Progenitor cell of endocrine pancreas (in vitro differentiated cells): ENCODE measurements at places on chromosomes 3 and 15.

DNA sequence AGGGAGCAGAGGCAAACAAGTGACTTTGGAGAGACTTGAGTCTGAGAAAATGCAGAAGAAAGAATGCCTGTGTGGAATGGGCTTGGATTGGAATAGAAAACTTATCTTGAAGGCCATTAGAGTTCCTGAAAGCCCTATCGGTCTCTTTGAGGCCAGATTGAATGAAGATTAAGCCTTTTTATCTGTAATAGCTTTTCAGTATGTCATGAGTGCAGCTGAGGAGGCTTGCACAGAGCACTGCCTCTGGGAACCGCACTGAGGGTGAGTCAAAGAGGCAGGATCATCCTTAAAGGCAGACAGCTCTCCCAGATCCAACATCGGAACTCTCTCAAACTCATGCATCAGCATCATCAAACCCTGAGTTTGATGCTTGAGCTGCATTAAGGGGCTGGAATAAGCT, 515.2 kb downstream of the NTRK3 start:
- DNase-seq = no peak

DNA sequence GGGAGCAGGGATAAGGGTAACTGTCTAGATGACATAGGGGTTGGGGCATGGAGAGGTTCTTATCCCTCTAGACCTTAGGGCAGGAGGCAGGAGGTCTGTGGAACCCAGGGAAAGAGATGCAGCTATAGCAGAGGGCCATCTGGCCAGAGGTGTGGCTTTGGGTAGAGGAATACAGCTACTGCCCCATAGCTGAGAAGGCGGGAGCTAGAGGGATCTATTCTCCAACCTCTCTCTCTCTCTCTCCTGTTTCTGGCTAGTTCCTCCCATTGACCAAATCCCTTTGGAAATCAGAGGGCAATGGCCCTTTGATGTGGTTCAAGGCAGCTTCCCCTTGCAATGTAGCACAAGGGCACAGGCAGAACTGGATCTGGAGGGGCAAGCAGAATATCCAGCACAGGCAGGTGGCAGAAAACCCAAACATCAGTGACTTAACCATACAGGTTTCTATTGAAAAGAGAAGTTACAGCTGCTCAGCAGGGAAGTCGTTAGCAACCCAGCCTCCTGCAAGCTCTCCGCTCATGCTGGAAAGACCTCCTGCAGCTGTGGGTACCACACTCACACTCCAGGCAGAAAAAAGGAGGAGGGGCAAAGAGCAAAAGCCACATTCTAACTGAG, 22.3 kb upstream of the LMOD3 start:
- DNase-seq = no peak

- no peak for DNase-seq
These were observed 25.7 kb downstream of the TGFBR2 start for GRCh38 chr3:30632065-30632464.

GRCh38 chr3:185210621-185211142, 43.2 kb downstream of the EHHADH start:
- no peak for DNase-seq

DNA sequence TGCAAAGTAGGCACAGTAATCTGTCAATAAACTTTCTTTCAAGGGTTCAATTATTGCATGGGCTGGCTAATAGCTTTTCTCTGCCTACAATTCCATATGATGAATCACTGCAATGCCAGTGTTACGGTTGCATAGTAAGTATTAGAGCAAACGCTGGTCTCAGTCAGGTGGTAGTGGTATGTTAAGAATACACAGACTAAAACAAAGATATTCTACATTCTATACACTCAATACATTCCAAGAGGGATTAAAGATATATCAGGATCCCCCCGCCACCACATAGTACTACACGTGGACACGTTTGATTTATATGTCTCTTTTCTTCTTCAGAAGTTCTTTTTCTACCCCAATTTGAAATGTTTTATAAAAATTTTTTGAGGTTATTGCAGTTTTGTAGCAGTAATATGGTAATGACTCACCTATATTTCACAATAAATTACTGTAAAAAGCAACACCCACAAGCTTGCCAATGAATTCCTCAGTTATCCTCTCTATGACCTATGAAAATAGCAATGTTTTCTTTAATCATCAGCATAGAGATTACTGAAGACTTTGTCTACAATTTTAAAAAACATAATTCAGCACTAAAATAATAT, 68.2 kb downstream of the CD200R1L start:
- DNase-seq = no peak

DNA sequence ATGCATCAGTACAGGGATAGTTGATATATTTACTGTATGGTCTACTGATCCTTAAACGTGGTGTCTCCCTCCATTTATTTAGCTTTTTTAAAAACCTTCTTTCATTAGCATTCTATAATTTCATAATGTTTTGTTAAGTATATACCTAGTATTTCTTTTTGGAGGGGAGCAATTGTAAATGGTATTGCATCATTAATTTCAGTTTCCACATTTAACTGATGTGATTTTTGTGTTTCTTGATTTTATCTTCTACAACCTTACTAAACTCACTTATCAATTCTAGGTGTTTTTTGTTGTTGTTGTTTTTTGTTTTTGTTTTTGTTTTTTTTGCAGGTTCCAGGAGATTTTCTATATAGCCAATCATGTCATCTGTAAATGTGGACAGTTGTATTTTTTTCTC, 18.4 kb downstream of the GOLGA6L1 start:
- no peak for DNase-seq

- DNase-seq = no peak
These were observed 8.0 kb downstream of the TMEM45A start for GRCh38 chr3:100500320-100500880.

- no peak for DNase-seq
These were observed 161.7 kb downstream of the ANXA2 start for GRCh38 chr15:60235951-60236710.

- DNase-seq = no peak
These were observed 259.9 kb upstream of the TMC3 start for GRCh38 chr15:81633889-81634288.

DNA sequence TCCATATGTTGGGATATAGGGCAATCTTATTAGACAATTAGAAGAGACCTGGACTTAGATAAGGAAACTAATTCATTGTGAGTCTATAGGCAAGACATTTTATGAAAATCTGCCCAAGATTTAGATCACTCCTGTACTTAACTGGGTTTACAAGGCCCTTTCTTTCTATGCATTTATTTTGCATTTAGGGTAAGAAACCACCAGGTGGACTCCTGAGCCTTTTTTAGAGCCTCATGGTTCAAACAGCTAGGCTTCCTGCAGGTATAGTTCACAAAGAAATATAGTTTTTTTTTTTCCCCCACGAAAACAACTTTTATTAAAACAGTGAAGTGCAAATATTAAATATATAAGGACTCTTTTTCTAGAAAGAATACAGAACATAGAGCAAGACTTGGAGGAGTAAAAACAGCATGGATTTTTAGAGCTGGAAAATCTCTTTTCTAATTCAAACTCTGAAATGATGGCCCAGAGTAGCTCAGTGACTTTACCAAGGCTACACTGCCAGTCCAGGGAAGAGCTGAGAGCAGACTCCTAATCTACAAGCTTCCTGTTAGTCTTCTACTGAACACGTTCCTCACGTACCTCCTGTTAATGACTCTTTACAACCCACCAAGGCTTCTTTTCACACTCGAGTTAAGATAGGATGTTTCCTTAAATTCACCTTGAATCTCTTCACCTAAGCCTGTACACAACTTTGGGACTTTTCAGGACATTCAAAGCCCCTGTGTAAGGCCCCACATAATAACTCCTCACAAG, 400.9 kb upstream of the ATP11B start:
- DNase-seq = no peak

- DNase-seq = no peak
These were observed 111.1 kb downstream of the UBE3A start for GRCh38 chr15:25327686-25328085.

DNA sequence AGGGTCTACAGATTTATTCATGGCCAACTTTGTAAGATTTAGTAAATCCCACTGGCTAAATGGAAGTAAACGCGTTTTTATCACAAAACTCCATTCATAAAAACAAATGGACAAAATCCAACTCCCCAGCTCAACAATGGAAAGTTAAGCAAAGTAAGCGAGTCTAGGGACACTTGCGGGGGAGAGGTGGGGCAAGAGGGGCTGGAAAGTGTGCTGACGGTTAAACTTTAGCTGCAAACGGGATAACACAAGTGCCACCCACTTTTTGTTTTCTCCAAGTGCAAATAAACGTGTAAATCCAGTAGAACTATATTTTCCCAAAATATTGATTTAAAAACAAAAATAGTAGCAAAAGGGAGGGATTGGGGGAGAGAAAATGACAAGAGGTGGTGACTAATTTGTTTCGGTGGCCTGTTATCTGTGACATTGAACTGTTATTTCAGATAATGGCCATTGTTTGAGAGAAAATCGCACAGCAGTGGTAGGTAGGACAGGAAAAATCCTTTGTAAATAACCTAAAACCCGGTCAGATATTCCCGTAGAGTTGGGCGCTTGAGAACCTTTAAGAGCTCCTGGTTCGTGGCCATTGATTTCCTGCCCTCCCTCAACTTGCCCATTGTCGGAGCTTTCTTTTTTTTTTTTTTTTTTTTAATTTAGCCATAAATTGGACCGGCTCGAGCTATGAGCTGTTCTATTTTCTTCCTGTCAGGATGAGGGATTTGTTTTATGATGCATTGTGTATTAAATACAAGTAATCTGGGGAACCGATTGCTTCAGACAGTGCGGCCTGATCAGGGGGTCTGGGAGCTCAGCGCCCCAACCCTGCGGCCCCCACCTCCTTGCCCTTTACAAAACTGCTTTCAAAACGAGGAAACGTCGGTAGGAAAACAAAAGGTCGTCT, 514.8 kb downstream of the MECOM start:
- no peak for DNase-seq

DNA sequence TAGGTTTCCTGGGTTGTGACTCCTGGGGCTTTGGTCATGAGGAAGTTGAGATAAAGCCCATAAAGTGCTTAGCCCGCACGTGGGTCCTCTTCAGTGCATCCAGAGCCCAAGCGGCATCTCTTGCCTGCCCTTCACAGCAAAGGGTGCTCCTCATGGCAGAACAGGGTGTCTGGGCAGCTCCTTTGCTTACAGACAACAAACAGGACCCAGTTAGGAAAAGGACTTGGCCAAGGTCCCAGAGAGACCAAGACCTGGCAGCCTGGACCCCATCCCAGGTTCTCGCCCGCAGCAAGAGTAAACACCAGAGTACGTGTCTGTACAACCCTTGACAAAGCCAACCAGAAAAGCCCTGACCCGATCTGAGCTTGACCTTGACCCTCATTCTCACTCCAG, 27.0 kb downstream of the ALS2CL start:
- DNase-seq = no peak

GRCh38 chr15:25543196-25543595, 104.4 kb upstream of the UBE3A start:
- DNase-seq = no peak

DNA sequence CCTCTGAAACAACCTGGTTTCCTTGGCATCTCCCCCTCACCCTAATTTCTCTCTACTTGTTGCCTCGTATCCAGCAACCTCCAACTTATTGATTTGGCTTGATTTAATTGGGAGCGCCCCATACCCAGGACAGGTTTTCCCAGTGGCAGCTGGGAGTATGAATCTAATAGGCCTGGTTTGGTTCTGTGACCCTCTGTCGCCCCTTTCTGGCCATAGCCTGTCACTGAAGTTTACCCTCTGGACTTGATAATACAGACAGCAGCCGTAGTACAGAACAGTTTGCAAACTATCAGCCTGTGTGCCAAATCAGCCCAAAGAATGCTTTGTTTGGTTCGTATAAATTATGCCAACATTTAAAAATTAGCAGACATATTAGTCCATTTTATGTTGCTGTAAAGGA, 525.1 kb upstream of the GOLIM4 start:
- DNase-seq = peak; percentile 24

GRCh38 chr3:59286791-59287531, 237.1 kb upstream of the CFAP20DC start:
- no peak for DNase-seq

GRCh38 chr15:38638126-38638525, 73.5 kb upstream of the RASGRP1 start:
- no peak for DNase-seq

DNA sequence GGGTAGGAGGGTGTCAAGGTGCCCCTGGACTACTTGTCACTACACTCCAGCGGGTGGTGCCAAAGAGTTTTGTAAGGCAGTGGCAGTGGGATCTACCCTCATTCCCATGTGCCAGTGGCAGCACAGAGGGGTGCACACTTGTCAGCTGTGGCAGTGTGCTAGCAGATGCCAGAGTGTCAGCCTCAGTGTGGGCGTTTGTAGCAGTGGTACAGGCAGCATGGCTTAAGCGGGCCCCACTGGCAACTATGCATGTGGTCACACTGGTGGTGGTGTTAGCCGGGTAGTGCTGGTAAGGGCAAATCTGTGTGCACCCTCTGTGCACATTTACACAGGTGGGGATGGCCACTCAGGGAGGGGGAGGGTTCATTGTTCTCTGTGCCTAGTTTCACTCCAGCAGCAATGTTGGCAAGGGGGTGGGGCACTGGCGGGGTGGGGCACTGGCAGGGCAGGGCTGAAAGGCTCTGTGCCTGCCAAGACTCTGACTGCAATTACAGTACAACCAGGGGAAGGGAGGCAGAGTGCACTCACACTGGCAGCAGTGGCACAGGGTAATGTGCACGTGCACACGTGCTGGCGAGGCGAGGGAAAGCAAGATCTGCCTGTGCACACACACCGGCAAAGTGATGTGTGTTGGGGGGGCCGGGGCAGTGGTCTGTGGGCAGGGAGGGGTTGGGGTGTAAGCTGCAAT, 31.8 kb downstream of the MYO9A start:
- DNase-seq = no peak

GRCh38 chr15:75836959-75837334, 6.3 kb upstream of the UBE2Q2 start:
- no peak for DNase-seq

DNA sequence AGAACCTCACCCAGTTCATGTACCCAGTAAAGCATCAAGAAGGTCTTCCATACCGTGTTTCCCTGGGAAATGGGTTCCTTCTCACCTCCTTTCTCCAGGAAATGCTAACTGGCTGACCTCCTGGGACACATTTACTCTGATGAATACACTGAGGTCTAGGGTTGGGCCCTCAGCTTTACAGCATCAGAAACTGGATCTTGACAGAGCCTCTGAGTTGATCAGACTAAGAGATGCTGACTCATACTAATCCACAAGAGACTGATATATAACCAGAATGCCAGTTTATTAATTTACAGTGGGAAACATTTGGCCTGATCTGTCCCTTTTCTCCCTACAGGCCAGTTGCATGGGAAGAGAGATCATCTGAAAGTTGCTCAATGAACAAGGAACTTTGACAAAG, 55.8 kb downstream of the GTF2E1 start:
- DNase-seq = no peak

GRCh38 chr3:109171479-109171878, 35.0 kb downstream of the C3orf85 start:
- DNase-seq = no peak

- DNase-seq = no peak
These were observed 50.3 kb upstream of the SNRK start for GRCh38 chr3:43236008-43236407.

GRCh38 chr3:32821686-32822296, 4.0 kb downstream of the TRIM71 start:
- peak; percentile 25 for DNase-seq
